Breast epithelium (tissue), 4 donors: ENCODE measurements at places on chromosomes 3 and 15. TPM values are rescaled to one million over a fixed set of nuclear protein-coding genes. Genes with fewer than 3 reads are reported as not detected.

The ZCWPW2 gene
- 1.1 TPM for total RNA-seq

DNA sequence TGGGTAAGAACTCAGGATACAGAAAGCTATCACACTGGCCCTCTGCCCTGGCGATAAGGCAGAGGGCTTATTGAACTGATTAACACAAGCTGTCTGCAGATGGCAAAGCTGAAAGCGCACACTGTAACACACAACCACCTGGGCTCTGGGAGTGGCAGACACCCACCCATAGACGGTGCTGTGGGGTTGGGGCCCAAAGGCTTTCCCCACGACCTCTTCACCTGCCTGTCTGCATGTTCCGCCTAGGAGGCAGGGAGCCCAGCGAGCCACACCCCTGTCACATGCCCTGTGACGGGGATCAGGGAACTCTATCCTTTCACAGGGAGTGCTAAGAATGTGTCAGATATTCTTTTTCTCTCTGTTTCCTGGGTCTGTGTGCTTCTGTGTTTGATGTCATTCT is 12.1 kb upstream of the TFG start:
- H3K36me3 ChIP-seq = no peaks in the 10 kb centered on the region
- no peak overlapping the region for H3K27ac ChIP-seq
- no peak for DNase-seq
- no peaks in the 10 kb centered on the region for H3K4me1 ChIP-seq
- no peaks in the 10 kb centered on the region for H3K27me3 ChIP-seq

DNA sequence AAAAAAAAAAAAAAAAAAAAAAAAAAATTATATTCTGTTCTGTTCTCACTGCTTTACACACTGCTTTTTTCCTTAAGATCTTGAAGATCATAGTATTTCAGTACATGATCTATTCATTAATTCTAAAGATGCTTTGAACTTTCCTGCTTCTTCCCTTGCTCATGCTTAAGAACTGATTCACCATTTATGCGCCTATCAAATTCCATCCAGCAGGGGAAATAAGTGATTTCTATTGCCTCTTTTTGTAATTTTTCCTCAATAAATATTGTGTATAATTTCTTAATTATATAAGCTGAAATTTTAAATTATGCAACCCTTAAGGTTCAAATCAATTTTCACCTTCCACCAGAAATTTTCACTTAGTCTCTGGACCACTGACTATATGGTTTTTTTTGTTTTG is 10.6 kb downstream of the DENND6A start:
- DNase-seq = no peak
- H3K4me1 ChIP-seq = no peaks in the 10 kb centered on the region
- no peak overlapping the region for H3K27ac ChIP-seq

DNA sequence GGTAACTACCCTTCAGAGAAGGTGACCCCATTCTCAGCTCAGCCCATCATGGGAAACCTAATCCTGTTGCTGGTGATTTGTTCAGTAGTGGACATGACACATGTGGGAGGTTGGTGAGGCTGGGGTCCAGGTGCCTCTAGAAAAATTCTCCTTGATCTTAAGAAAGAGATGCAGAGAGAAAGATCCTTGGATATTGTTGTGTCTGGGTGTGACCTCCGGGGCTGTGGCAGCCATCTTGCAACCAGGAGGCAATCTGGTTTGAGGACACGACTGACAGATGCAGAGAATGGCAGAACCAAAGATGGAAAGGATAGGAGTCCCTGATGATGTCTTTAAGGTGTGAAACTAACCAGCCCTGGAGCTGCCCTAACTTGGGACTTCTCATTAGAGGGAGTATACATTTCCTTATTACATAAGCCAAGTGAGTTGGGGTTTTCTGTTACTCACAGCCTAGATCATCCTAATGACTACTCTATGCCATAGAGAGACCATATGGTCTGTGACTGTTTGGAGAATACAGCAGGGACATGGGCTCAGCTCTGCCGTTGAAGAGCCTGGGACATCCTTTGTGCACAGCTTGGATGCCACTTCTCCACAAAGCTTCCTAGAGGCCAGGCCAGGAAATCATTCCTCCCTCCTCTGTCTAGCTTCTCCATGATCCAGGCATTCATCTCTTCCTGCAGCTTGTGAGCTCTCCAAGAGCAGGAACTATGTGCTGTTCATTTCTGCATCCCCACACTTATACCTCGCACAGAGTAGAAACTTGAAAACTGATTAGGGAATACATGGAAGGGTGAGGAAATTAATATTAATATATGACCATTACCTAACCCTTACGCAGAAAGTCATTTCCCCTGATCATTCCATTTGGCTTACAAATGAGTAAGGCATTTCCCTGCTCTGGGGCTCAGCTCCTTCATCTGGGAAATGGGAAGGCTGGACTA is 45.9 kb downstream of the HRH1 start:
- peak overlapping the region; percentile 2 for H3K27ac ChIP-seq
- H3K36me3 ChIP-seq = no peaks in the 10 kb centered on the region
- no peak overlapping the region for H3K4me3 ChIP-seq
- H3K4me1 ChIP-seq = no peaks in the 10 kb centered on the region
- no peaks in the 10 kb centered on the region for H3K27me3 ChIP-seq
- DNase-seq = no peak

GRCh38 chr3:4043867-4044575 is 244.8 kb downstream of the LRRN1 start:
- H3K4me3 ChIP-seq = no peak overlapping the region
- no peaks in the 10 kb centered on the region for H3K27me3 ChIP-seq
- H3K27ac ChIP-seq = no peak overlapping the region

- H3K4me1 ChIP-seq = no peaks in the 10 kb centered on the region
Measured at GRCh38 chr3:177606891-177607290, 409.6 kb upstream of the TBL1XR1 start.

DNA sequence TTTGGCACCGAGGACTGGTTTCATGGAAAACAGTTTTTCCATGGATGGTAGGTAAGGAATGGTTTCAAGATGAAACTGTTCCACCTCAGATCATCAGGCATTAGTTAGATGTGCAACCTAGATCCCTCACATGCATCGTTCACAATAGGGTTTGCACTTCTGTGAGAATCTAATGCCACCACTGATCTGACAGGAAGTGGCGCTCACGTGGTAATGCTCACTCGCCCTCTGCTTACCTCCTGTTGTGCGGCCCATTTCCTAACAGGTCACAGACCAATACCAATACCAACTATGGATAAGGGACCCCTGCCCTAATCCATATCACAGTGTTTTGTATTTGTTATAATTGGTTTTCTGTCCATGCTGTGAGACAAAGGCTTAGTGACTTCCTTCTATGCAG is 58.9 kb downstream of the SLMAP start:
- no peak overlapping the region for H3K27ac ChIP-seq
- peaks cover 6% of the 10 kb centered on the region for H3K4me1 ChIP-seq
- DNase-seq = no peak

GRCh38 chr15:38111070-38111469 is 141.6 kb upstream of the SPRED1 start:
- DNase-seq = no peak
- H3K27me3 ChIP-seq = no peaks in the 10 kb centered on the region
- no peak overlapping the region for H3K27ac ChIP-seq
- H3K4me3 ChIP-seq = no peak overlapping the region

- H3K4me1 ChIP-seq = peaks cover 8% of the 10 kb centered on the region
- H3K27me3 ChIP-seq = no peaks in the 10 kb centered on the region
- peak; percentile 86 for DNase-seq
- peak overlapping the region; percentile 89 for H3K27ac ChIP-seq
- H3K36me3 ChIP-seq = no peaks in the 10 kb centered on the region
Measured at GRCh38 chr15:40776537-40777141, 6.9 kb downstream of the C15orf62 start.

DNA sequence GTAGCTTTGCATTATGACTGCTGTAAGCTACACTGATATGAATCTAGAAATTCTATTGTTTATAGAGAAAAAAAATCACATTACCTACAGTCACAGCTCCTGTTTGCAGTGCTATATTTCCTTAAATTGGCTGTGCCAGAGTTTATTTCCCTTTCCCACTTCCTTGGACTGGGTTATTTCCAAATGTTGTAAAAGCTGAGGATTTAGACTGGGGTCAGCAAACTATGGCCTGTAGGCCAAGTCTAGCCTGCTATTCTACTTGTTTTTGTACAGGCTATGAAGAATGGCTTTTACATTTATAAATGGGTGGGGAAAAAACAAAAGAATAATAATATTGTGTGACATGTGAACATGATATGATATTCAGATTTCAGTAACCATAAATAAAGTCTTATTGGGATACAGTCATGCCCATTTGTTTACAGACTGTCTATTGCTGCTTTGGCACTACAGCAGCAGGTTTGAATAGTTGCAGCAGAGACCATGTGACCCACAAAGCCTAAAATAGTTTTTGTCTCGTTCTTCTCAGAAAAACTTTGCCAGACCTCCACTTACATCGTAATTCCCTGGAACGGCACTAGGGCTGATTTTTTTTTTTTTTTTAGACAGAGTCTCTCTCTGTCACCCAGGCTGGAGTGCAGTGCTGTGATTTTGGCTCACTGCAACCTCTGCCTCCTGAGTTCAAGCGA is 7.8 kb downstream of the GLDN start:
- no peaks in the 10 kb centered on the region for H3K36me3 ChIP-seq
- no peak overlapping the region for H3K4me3 ChIP-seq
- H3K4me1 ChIP-seq = no peaks in the 10 kb centered on the region

GRCh38 chr3:127777332-127777731 is 45.0 kb downstream of the MGLL start:
- H3K27ac ChIP-seq = no peak overlapping the region
- H3K36me3 ChIP-seq = no peaks in the 10 kb centered on the region
- H3K4me1 ChIP-seq = no peaks in the 10 kb centered on the region
- no peak for DNase-seq
- no peak overlapping the region for H3K4me3 ChIP-seq
- H3K27me3 ChIP-seq = no peaks in the 10 kb centered on the region

DNA sequence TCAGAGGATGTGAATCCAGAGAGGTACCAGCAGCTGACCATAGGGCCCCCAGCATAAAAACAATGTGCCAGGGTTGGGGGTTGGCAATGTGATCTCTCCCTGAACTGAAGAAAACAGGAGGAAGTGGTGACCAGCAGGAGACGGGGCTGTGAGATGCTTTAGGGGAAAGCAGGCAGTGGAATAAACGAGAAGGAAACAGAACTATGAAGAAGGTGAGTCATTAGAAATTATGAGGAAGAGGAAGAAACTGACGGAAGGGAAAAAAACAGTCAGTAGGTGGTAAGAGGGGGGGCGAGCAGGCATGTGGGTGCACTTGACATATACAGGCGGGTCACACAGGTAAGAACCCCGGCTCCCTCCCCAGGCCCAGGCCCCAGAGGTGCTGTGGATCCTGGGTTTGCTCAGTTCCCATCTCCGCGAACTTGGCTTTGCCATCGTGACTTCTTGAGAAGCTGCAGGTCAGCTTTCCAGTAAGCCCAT is 42.2 kb upstream of the B3GNT5 start:
- no peak overlapping the region for H3K27ac ChIP-seq
- H3K27me3 ChIP-seq = no peaks in the 10 kb centered on the region
- H3K36me3 ChIP-seq = no peaks in the 10 kb centered on the region
- no peak for DNase-seq
- H3K4me1 ChIP-seq = no peaks in the 10 kb centered on the region

GRCh38 chr3:179321668-179322285 is 1.1 kb upstream of the ZNF639 start:
- H3K4me1 ChIP-seq = no peaks in the 10 kb centered on the region
- no peaks in the 10 kb centered on the region for H3K27me3 ChIP-seq
- H3K36me3 ChIP-seq = no peaks in the 10 kb centered on the region
- peak overlapping the region; percentile 94 for H3K4me3 ChIP-seq

GRCh38 chr3:180290300-180290699 is 253.6 kb upstream of the PEX5L start:
- no peaks in the 10 kb centered on the region for H3K4me1 ChIP-seq
- no peak overlapping the region for H3K27ac ChIP-seq
- H3K36me3 ChIP-seq = no peaks in the 10 kb centered on the region
- no peak for DNase-seq
- no peak overlapping the region for H3K4me3 ChIP-seq
- no peaks in the 10 kb centered on the region for H3K27me3 ChIP-seq

GRCh38 chr3:71779674-71780377 is 5.1 kb downstream of the PROK2 start:
- DNase-seq = no peak
- peaks cover 3% of the 10 kb centered on the region for H3K27me3 ChIP-seq
- H3K36me3 ChIP-seq = no peaks in the 10 kb centered on the region
- H3K4me3 ChIP-seq = no peak overlapping the region
- peaks cover 8% of the 10 kb centered on the region for H3K4me1 ChIP-seq

DNA sequence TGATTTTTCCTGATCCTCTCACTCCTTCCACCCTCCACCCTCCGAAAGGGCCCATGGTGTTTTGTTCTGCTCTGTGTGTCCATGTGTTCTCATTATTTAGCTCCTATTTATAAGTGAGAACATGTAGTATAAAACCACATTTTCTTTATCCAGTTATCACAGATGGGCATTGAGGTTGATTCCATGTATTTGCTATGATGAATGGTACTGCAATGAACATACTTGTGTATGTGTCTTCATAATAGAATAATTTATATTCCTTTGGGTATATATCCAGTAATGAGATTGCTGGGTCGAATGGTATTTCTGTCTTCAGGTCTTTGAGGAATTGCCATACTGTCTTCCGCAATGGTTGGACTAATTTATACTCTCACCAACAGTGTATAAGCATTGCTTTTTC is 126.0 kb downstream of the IMPG2 start:
- no peak overlapping the region for H3K27ac ChIP-seq
- no peak for DNase-seq
- H3K36me3 ChIP-seq = no peaks in the 10 kb centered on the region
- no peak overlapping the region for H3K4me3 ChIP-seq

- H3K4me3 ChIP-seq = no peak overlapping the region
- H3K36me3 ChIP-seq = no peaks in the 10 kb centered on the region
- no peak for DNase-seq
- H3K4me1 ChIP-seq = no peaks in the 10 kb centered on the region
Measured at GRCh38 chr15:89543389-89543788, 31.9 kb upstream of the TICRR start.

DNA sequence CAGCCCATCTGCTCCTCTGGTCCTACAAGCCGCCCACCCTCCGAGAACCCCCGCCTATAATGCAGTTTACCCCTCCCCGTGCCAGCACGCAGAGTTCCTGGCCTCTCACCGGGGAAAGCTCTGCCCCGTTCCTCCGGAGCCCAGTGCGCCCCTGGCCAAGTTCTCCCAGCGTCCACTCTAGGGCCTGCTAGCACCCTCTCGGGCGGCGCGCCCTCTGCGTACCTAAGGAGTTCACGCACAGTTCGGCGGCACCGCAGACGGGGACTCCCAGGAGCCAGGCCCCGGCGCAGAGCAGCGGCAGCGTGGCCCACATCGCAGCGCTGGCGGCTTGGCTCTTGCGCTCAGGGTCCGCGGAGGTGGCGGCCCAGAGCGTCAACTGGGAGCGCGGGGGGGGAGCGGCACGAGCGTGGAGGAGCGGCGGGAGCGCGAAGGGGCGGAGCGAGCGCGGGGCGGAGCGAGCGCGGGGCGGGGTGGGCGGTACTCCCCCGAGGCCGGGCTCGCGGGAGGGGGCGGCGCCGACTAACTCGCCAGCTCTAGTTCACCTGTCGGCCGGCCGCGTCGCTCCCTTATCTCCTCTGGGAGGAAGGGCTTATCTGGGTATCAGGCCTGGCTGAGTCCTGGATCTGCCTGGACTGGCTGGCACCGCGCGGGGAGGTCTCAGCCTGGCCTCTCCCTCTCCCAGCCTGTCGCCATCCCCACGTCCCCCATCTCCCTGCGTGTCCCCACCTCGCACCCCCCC is at the start of gene CTSH:
CTSH (minus strand) TSS at position 378 of the 739 bp plus-strand sequence; CDS start at position 313, 65 bp downstream.
- peak within 1 kb of the TSS; percentile 82 for H3K27ac ChIP-seq
- no peaks in the 10 kb centered on the region for H3K4me1 ChIP-seq
- peak; percentile 67 for DNase-seq
- H3K36me3 ChIP-seq = no peaks in the 10 kb centered on the region

The CHL1 gene
- 40.3 TPM for total RNA-seq

GRCh38 chr3:117084277-117084676 is 374.7 kb downstream of the TUSC7 start:
- H3K36me3 ChIP-seq = no peaks in the 10 kb centered on the region
- H3K27me3 ChIP-seq = no peaks in the 10 kb centered on the region
- H3K4me1 ChIP-seq = no peaks in the 10 kb centered on the region
- no peak for DNase-seq
- H3K27ac ChIP-seq = no peak overlapping the region
